NT2/D1 (cell line): ENCODE measurements at places on chromosomes 16 and 17.
A peak's percentile ranks its signal among the peaks of the same experiment; 100 is the strongest.

DNA sequence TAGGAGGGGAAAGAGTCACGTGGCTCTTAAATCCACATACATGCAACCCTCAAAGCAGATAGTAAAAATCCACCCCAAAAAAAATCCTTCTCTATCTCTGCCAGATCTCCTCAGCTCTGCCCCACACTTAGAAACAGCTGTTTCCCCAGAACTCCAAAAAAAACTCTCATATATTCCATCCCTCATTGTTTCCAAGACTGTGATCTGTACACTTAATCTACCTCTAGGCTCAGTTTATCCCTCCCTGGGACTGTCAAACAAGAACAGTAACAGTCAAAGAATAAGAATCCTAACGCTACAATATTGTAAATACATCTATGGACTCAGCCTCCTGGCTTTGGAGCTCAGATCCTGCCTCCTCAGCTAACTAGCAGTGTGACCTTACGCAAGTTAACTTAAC is 11.6 kb downstream of the CUEDC1 start:
- DNase-seq = no peak

DNA sequence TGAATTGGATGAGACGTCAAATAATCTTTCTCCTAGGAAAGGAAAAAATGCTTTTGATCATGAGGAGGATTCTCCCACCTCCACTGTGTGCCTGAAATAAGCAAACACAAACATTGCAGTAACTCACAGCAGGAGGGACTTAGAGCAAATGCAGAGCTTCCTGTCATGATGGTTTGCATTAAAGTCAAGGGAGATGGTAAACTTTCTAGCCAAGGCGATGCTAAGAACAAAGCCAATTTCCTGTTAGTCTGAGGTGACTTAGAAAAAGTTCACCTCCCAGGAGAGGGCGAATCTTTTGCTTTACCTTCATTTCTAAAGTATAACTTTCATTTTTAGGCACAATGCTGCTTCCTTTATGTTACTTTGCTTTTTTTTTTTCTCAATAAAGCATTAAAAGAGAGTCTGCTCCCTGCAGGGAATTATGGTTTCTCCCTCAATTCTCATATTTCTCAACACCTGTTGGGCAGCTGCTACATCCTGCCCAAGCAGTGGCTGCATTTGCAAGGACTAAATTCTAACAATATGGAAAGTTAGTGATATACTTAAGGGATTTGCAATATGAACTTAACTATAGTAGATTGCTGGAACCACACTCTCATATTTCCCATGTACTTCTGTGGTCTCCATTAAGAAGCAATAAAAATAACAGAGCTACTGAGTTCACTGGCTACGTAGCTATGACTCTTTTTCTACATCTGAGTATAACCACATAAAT is 175.6 kb downstream of the PCTP start:
- peak; percentile 30 for DNase-seq

DNA sequence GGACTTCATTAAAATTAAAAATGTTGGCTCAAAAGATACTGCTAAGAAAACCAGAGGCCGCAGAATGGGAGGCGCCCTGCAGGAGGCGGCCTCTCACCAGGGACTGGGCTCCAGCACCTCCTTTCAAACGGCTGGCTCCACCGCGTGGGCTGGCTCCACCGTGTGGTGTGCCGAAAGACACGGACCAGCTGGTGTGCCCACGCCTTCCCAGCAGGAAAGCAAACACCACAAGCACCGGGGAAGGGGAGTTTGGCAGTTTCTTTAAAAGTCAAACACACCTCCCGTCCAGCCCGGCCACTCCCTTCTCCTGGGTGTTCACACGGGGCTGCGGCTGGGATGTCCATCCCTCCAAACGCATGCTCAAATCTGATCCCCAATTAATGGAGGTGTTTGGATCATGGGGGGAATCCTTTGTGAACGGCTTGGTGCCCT is 13.9 kb downstream of the HAGH start:
- peak; percentile 44 for DNase-seq

GRCh38 chr16:58885528-58886170 is 151.5 kb upstream of the GOT2 start:
- no peak for DNase-seq

GRCh38 chr17:44555099-44555498 is 2.2 kb upstream of the FZD2 start:
- no peak for DNase-seq

DNA sequence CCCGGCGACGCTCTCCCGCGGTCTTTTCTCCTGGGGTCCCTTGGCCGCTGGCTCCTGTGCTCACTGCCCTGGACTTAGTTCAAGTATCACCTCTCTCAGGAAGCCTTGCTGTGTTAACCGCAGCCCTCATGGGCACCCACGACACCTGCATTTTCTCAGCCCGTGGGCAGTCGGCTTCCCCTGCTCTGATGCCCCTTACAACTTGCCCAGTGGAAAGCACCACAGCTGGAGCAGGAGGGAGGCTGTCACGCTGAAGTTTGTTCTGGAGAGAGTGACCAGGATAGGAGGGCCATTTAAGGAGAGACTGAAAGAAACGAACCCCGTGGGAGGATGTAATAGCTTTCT is 395 bp downstream of the STXBP4 start:
- no peak for DNase-seq

GRCh38 chr16:66093191-66093590 is 273.3 kb upstream of the CDH5 start:
- DNase-seq = no peak

DNA sequence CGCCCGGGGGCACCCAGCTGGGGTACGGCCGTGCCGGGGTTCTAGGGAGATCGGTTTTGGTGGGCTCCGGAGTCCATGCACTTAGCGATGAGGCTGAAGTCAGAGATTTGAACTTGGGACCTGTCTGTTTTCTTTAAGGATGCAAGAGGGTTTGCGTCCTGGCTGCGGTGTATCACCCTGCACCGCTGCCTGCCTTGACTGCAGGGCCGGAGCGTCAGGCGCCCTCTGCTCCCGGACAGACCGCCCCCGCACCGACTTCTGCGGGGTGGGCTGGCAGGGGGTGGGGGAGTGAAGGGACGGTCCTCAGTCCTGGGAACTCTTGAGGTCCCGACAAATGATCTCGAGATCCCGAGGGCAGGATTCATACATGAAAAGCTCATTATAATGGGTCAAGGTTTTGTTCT is 701 bp downstream of the PDP2 start:
- DNase-seq = no peak

DNA sequence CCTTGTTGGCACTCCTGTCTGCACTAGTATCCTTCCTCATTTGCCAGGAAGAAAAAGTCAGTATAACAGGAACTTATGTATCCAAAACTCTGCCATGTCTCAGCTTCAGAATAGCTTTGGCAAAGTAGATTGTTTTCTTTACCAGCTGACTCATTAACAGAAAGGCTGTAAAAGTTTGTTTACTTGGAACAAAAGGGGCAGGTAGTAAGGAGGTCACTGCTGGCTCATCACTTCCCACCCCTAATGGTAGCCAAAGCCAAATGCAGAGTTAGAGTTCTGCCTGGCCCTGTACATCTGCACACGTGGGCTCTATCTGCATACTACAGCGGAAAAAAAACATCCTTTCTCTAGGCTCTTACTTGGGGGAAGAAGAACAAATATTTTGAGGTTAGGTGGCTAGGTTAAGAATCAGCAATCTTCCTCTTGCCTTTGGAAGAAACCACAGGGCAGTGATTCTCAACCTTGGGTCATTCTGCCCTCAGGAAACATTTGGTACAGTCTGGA is 90.9 kb upstream of the BCAR1 start:
- no peak for DNase-seq

DNA sequence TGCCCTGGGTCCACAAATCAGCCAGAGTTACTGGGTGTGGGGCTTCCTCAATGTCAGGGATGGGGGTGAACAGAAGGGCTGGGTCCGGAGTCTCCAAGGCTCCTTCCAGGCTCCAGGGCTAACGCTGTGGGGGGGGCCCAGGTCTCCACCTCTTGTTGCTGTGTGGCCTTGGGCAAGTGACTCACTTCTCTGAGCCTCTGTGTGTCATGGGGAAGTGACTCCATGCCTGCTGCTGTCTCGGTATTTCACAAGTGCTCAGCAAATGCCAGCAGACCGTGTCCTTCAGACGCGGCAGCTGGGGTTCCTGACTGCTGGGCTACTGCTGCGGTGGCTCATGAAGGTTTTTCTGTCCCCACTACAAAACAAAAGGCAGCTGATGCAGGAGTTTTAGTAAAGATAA is 26.6 kb downstream of the JPH3 start:
- DNase-seq = no peak

- DNase-seq = no peak
These were observed 161.3 kb downstream of the RPTOR start for GRCh38 chr17:80705988-80706387.

DNA sequence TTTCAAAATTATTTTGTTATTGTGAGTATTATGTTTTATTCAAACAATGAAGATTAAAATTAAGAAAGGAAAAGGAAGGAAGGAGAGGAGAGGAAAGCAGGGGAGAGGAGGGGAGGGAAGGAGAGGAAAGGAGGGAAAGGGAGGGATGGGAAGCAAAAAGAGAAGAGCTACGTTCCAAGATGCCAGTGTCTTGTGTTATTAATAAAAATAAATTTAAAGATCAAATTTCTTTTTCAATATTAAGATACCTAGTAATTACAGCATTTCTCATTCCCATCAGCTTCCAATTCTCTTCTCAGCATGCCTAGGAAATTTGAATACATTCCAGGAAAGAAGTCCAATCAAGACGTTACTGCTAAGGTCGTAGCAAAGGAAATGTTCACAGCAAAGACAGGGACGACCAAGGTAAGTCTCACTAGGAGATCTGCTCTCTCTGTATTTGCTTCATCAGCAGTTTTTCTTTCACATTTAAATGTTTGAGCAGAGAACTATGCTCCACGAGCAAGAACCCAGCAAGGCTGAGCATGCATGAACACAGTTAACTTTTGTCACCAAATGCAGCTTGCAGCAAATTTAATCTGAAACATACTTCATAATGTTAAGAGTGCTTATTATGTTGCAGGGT is 63.3 kb upstream of the HLF start:
- DNase-seq = no peak

- no peak for DNase-seq
These were observed 4.2 kb downstream of the HID1 start for GRCh38 chr17:74968361-74968780.

DNA sequence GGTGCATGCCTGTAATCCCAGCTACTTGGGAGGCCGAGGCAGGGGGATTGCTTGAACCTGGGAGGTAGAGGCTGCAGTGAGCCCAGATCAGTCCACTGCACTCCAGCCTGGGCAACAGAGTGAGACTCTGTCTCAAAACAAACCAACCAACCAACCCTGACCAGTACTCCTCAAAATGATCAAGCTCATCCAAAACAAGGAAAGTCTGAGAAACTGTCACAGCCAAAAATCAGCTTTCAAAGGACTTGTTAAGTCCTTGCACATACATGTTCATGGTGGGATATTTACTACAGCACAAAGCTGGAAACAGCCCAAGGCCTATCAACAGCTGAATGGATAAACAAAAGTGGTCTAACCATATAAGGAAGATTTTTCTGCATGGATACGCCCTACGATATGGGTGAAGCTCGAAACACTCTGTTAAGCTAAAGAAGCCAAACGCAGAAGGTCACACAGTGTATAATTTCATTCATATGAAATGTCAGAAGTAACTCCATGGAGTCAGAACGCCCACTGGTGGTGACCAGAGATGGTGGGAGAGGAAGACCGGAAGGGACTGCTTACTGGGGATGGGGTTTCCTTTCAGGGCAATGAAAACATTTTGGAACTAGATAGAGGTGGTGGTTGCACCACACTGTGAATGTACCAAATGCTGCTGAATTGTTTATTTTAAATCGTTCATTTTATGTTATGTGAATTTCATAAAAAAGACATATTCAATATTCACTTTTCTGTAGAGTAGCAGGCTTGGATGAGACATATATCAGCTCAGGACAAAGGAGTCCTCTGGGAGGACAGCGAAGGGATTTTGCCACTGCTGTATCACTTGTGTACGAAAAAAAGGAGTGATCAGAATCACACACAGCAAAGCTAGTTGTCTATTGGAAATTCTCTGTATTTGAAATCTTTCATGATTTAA is 17.7 kb downstream of the CCL17 start:
- no peak for DNase-seq

DNA sequence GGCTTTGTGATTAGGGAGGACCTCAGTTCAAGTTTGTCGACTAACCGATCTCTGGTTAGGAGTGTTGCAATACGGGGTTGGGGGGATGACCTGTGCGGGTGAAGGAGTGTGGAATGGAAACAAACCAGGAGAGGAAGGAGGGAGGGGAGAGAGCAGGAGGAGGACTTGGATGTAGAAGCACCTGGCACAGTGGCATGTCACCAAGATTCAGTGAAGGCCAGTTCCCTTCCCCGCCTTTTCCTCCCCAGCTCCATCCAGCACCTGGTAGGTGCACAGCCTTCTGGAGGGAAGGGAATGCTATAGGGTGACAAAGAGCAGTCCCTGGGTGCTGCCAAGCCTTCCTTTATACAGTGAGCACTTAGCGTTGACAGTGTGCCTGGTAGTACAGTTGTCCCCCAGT is 107.4 kb upstream of the CRHR1 start:
- no peak for DNase-seq

DNA sequence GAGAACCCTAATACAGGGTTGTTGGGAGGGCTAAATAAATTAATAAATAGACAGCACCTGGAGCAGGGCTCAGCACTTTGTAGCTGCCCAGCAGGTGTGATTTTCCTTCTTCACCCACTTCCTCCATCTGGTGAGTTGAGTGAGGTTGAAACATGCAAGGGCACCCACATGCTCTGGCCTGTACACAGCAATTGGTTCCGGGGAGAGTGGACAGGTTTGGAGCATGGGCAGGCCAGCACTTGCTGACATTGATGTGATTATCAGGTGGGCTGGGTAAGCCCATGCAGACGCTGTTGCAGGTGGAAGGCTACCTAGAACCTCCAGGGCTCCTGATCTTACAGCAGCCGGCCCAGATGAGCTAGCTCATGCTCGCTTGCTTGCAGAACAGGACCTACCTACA is 1.3 kb upstream of the MRTFB start:
- DNase-seq = no peak

- no peak for DNase-seq
These were observed 47.3 kb downstream of the TBC1D16 start for GRCh38 chr17:79988185-79988971.

DNA sequence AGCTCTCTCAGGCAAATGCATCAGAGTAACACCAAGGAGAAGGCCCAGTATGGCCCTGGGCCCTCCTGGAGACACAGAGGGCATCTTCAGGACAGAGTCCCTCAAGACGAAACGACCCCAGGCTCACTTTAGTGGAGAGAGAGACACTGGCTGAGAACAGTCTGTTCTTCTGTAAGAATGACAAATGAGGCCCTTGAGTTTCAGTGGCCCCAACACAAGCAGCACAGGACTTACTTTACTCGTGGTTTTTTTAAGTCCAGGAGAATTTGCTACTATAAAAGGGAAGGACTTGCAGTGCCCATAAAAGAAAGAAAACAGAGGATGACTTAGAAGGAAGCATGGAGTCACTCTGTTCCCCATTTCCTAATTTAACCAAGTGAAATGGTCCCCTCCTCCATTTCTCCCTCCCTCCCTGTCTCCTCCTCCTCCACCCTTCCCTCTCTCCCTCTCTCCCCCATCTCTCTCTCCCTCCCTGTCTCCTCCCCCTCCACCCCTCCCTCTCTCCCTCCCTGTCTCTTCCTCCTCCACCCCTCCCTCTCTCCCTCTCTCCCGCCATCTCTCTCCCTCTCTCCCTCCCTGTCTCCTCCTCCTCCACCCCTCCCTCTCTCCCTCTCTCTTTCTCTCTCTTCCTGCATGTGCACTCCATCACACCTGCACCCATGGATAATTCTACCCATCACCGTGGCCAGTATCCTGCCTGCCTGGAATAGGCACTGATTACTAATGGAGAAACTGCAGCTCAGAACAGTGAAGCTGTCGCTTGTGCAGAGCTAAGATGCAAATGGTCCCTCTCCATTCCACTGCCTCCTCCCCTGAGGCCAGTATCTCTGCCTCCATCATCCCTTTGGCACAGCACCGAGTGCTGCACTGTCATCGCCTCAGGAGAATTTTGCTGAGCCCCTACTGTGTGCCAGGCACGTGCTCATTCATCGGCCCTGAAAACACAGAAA is 47.3 kb upstream of the RBFOX3 start:
- no peak for DNase-seq
